ENCODE measurements at places on chromosomes 16 and 17.

- DNase-seq = peak; percentile 61
Measured at GRCh38 chr17:78665952-78666920, 89.0 kb upstream of the DNAH17 start.

GRCh38 chr17:75433218-75433783 is 23.1 kb upstream of the TMEM94 start:
- no peak for DNase-seq

GRCh38 chr17:38704606-38705522 is at the start of gene MLLT6:
MLLT6 (plus strand) TSS chr17:38705273; CDS start chr17:38705633, 360 bp downstream.
- DNase-seq = peak; percentile 88

- no peak for DNase-seq
Measured at GRCh38 chr17:19309701-19310100, 52.8 kb downstream of the B9D1 start.

DNA sequence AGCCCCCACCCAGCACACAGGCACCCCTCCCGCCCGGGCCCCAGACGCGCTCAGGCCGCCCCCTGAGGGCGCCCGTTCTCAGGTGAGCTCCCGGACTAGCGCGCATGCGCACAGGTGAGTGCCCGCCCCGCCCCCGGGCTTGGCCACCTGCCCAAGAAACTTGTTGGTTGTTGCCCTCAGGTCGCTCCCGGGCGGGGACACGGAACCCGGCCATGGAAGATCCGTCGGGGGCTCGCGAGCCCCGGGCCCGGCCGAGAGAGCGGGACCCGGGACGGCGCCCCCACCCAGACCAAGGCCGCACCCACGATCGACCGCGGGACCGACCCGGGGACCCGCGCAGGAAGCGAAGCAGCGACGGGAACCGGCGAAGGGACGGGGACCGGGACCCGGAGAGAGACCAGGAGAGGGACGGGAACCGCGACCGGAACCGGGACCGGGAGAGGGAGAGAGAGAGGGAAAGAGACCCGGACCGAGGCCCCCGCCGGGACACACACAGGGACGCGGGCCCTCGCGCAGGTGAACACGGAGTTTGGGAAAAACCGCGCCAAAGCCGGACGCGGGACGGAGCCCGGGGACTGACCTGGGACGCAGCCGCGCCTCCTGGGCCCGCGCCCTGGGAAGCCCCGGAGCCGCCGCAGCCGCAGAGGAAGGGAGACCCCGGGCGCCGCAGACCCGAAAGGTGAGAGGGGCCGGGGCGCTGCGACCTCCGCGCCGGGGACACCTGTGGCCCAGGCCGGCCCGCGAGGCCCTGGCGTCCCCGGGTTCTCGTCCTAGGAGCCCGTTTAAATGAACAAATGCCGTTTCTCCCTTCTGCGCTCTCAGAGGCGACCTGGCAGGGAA is at the start of gene MARVELD3:
TSS of gene MARVELD3 (plus strand) at position 167 of the 840 bp plus-strand sequence. CDS start at position 213, 46 bp downstream.
- DNase-seq = peak; percentile 13

DNA sequence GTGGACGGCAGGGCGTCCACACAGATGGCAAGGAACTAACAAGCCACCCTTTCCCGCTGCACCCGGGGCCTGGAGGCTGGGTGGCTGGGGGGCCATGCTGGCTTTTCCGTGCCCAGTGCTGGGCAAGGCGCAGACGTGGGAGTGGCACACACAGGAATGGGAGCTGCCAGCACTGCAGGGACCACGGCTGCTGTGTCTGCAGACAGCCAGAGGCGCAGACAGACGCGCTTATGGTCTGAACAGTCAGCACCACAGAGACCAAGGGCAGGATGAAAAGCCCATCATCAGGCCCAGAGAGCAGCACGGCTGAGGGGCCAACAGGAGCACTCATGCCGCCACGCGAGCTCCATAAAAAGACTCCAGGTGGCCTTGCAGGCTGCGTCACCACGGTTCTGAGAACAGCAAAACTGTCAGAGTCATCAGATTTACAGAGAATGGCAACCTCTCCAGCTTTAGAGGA is 24.0 kb downstream of the PDIA2 start:
- no peak for DNase-seq

GRCh38 chr16:48250520-48251278 is 3.4 kb upstream of the ABCC11 start:
- no peak for DNase-seq

DNA sequence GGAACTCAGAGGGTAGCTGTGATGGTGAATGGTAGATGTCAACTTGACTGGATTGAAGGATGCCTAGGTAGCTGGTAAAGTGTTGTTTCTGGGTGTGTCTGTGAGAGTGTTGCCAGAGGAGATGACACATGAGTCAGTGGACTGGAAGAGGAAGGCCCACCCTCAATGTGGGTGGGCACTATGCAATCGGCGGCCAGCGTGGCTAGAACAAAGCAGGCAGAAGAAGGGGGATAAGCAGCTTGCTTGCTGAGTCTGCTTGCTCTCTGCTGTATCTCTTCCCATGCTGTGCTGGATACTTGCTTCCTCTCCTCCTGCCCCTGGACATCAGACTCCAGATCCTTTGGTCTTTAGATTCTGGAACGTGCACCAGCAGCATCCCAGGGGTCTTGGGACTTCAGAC is 128.1 kb downstream of the AIPL1 start:
- DNase-seq = no peak

- no peak for DNase-seq
Measured at GRCh38 chr17:57569021-57569420, 176.1 kb downstream of the CCDC182 start.

GRCh38 chr17:74807925-74808324 is 31.8 kb upstream of the NAT9 start:
- DNase-seq = no peak

DNA sequence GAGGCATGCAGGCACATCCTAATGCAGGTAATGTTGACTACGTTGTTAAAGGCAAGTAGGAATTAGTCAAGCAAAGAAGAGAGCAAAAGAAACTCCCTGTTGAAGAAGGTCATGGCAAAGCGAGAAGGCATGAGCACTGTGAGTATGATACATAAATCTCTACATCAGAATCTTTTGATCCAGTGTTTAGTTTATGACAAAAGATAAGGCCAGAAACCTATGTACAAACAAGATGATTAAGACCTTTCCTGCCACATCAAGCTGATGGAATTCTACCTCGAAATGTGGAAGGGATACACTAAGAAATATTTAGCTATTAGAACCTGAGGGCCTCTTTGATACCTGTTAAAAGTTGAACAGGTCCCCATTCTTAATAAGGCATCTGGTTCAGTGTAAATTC is 20.2 kb downstream of the SYCE1L start:
- no peak for DNase-seq

DNA sequence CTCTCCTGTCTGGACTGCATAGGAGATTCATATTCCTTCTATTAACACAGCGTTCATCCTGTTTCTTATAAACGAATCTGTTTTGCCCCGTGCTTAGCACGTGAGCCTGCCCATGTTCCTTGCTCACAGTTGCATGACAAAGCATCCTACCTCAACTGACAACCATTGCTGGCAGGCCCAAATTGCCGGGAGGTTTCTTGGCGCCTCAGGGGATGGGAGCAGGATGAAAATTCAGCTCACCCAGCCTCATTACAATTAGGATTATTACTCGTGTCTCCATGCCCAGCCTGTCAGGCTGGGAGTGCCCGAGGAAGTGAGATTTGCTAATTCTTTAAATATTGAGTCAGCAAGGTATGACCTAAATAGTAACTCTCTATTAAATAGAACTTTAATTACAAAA is 36.7 kb upstream of the HELZ start:
- no peak for DNase-seq

GRCh38 chr17:8649157-8650118 is 18.9 kb upstream of the MYH10 start:
- no peak for DNase-seq

All from CD4-positive, alpha-beta T cell treated with Interleukin-21 for 1 hour (primary cell).